Naive thymus-derived CD8-positive, alpha-beta T cell (primary cell): ENCODE measurements at places on chromosomes 1 and 21.

DNA sequence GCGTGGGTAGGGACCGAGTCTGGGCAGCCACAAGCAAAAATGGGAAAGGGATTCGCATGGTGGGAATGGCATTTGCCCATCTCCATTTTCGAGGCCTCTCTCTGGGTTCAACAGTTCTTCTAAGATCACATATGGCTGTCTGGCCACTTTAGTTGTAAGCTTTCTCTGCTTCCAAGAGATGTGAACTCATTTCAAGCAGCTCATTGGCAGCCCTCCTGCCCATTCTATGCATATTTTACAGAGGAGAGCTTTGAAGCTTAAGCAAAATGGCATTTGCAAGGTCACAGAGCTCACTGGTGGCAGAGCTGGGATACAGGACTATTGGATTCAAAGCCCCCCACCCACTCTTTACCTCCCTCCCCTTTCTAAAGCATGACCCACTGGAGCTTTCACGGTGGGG lies 93.7 kb downstream of the HHIPL2 start:
- DNase-seq: no peak

DNA sequence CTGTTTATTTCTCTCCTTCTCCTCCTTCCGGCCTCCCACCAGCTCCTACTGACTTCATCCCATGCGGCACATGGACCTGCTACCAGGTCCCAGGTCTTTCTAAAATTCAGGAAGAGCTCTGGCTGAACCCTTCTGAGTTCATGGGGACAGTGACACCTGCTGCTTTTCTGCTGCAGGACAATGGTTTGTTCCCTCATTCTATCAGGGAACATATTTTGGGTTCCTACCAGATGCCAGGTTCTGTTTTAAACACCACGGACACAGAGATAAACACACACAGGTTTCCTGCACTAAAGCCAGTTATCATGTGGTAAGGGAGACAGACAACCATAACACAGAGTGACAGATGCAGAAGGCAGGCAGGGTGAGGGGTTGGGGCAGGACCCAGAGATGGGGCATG lies 114.0 kb upstream of the RAB4A start:
- no peak for DNase-seq

DNA sequence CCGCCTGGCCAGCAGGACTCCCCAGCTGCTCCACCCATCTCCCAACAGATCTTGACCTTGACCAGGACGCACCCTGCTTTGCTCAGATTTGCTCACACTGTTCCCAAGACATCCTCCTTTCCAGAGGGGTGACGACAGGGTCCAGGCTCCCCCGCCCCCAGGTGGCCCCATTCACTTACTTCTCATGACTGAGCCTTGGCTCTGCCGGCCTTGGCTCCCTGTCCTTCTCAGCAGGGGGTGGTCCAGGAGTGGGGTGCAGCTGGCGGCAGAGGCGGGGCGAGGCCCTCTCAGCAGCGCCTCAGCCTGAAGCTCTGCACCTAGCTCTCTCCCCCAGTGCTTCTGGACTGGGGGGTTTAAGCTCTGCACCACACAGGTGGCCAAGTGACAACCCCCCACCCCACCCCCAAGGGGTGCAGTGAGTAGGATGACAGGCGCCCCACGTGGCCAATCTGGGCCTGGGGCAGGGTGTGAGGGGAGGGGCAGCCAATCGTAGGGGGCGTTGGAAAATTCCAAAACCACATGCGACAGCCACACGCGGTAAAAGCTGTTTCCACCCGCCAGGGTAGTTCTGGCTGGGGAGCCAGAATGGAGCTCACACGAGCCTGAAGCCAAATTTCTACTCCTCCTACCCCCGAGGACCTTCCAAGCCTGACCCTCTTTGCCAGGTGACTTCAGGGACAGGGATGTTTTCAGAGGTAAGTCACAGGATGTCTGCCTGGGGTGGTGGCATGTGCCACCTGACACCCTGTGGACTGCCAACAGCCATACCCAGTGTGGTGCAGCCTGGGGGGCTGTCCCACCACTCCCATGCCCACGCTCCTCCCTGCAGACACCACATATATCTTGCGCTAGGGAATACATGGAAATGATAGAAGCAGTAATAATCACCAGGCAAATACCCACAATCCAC lies 5.6 kb downstream of the RORC start:
- no peak for DNase-seq

GRCh38 chr1:246142320-246142893 lies 364.7 kb downstream of the SMYD3 start:
- DNase-seq: no peak

DNA sequence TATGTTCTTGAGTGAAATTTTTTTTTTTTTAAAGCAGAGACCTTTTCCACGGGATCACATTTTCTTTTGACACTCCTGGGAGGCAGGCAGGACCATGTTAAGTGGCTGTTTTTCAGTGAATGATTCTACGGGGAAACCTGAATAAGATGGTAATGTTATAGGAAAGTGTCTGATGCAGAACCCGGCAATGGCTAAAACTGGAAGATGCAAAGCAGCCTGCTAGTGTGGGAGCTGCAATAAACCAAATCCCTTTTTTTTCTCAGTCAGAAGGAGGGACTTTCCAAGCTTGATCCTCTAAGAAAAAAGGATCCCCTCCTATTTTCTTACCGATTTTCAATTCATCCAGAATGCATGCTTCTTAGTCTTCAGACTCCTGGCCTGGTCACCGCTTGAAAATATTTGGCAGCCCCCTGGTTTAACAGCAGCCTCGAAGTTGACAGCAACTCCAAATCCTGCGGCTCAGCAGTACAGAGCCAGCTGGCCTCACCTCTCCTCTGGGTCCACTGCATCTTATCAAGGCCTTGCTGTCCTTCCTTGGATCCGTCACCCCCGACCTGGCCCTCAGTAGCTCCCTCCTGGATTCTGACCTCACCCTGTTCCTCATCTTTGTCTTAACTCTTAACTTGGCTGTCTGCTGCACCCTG lies 5.6 kb downstream of the MX2 start:
- DNase-seq: no peak

- no peak for DNase-seq
Observed at GRCh38 chr1:109770331-109771095, 6.8 kb upstream of the EPS8L3 start.

DNA sequence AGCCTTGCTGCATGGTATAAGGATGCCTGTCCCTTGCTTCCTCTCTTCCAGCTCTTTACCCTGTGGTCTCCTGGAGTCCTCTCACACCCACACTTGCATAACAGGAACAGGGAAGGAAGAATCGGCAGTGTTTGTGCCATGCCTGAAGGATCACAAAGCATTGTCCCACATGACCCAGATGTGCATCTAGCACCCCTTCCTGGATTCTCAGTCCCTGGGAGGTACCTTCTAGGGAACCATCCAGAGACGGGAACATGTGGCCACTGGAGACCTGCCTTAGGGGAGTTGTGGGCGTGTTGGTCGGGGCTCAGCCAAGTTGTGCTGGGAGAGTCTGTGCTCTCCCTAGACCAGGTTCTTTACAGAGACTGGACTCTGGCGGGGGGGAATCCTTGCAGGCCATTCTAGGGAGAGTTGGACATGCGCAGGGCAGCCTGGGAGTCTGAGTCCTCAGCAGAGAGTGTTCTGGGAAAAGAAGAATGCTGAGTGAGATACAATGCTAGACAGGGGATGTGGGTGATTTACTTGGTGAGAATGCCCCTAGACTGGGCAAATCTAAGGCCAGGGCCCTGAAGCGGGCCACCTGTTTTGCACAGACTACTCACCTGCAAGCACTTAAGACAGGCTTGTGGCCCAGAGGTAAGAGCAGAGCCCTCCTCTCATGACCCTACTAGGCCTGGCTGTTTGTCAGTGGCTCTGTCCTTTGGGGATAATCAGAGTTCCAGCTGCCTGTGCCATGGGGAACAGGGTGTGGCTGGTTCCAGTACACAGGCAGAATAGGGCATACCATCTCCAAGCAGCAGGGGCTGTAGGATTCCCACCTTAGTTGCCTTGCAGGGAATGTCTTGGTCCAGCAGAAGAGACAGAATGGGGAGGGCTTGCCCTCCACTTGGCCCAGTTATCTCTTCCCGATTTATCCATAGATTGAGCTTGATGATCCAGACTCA lies 89.8 kb downstream of the MAN1C1 start:
- DNase-seq: no peak
